NCI-H2081 treated with DMSO at 0.1 percent for 48 hours (cell line): ENCODE measurements at places on chromosomes 7 and 10.

DNA sequence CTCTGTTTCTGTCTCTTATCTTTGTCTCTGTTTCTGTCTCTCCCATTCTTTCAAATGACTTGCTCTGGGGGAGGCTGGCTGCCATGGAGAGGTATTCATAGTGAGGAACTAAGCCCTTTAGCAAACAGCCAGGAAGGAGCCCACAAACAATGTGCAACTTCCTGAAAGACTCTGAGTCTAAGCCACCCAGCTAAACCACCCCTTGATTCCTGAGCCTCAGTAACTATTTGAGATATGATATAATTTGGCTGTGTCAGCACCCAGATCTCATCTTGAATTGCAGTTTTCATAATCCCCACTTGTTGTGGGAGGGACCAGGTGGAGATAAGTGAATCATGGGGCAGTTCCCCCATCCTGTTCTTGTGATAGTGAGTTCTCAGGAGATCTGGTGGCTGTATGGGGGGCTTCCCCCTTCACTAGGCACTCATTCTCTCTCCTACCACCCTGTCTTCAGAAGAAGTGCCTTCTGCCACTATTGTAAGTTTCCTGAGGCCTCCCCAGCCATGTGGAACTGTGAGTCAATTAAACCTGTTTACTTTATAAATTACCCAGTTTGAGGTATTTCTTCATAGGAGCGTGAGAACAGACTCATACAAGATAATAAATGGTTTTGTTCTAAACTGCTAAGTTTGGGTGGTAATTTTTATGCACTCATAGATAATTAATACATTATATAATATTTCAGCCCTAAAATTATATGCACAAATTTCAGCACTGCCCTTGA lies 121.2 kb upstream of the FOXP2 start:
- no peak for DNase-seq

- DNase-seq, result no peak
Measured at GRCh38 chr7:46572691-46573090, 651.6 kb upstream of the IGFBP3 start.

DNA sequence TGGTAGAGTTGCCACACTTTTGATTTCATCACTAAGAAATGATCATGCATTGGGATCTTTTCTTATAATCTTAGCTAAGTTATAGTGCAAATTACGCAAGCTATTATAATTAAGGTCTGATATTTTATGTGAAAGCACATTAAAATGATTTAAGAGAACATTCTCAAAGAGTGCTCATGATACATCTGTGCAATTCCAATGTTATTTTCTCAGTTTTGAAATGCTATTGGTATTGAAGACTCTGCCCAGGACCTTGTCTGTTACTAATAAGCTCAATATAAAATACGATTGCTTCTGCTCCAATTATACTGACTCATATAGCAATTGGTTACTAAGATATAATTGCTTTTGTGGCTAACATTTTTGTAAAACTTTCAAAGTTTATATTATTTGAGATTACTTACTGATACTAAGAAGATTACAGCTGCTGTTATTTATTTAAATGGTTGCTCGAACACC lies 180.9 kb downstream of the ADAM12 start:
- no peak for DNase-seq

GRCh38 chr7:65436163-65436562 lies 62.5 kb downstream of the ZNF92 start:
- no peak for DNase-seq

DNA sequence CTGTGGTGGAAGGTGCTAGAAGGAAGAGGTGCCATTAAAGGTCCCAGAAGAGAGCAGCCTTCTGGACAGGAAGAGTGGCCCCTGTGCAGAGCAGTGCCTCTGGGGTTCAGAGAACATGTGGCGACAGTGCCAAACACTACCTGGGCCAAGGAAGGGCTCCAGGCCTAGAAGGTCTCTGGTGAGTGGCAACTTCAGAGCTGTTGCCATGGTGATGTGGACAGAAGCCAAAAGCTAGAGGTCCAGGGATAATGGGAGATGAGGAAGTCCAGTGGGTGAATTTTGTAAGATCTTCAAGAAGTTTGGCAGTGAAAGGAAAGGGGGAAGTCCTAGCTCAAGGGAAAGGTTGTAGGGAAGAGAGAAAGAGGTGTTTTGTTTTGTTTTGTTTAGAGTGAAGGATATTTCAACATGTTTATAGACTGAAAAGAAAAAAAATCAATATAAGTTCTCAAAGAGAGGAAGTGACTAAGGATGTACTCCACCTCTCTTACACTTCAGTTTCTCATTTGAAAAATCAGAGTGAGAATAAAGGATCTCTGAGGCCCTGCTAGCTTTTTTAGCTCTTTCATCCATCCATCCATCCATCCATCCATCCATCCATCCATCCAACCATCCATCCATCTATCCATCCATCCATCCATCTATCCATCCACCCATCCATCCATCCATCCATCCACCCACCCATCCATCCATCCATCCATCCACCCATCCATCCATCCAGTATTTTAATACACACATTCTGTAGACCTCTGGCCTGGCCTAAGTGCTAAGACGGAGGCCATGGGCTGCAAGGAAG lies 77.1 kb upstream of the DUSP5 start:
- DNase-seq, result no peak

DNA sequence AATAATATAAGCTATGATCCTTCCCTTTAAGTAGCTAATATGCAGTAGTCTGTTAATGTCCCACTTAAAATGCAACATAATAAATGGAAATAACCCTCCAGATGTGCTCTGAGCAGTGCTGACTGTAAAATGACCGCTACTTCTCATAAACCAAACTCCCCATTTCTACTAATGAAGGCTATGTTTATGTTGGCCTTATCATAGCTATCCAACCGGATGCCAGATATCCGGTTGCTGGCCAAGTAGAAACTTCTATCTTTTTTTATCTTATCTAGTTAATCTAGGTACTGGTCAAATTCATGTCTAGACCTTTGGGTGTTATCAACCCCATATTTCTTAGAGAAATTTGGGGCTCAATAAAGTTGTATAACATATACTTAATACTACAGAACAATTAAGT lies 56.6 kb downstream of the CHRM2 start:
- DNase-seq, result no peak

DNA sequence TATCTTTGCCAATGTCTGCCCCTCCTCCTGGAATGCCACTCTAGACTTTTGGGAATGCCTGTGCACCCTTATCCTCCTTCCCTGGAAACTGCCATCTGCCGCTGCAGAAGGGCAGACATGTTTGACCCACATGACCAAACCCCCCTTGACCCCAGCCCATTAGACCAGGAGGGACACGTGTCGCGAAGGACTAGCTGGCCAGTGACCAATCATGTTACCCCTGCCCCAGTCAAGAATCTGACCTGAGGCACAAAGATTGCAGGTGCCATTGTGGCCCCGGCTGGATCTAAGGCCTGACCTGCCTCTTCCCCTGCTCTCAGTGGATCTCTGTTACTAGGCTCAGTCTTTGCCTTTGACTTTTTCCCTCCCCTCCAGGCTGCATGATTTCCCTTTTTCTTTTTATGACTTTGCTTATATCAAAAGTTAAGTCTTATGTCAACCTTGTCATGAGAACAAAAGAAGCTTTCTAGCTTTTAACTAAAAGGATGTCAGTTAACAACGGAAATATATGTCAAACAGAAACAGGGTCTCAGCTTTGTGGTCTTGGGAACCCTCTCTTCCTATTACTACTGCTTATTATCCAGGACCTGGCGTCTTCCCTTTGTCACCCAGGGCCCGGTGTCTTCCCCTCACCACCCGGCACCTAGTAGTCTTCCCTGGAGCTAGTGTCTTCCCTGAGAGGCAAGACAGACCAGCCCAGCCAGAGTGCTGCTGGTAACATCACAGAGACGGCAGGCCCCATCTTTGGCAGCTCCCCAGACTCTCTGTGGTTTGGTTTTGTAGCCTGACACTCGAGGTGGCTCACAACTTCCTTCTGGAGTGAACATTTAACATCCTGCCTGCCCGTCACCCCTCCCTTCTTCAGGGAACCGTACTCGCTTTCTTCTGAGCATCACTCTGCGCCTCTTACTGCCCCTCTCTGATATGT lies 24.4 kb upstream of the PPIF start:
- DNase-seq, result no peak

GRCh38 chr10:76085002-76085816 lies 653.8 kb downstream of the LRMDA start:
- DNase-seq, result no peak

GRCh38 chr7:100407285-100408180 lies 21.0 kb downstream of the ZCWPW1 start:
- no peak for DNase-seq

DNA sequence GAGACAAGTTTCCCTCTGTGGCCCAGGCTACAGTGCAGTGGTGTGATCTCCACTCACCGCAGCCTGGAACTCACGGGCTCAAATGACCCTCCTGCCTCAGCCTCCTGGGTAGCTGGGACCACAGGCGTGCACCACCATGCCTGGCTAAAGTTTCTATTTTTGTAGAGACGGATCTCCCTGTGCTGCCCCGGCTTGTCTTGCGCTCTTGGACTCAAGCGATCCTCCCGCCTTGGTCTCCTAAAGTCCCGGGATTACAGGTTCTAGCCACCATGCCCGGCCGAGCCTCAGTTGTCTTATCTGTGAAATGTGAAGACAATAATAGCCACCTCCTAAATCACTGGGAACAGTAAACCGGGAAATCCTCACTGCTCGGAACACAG lies 88.1 kb downstream of the FOXL3 start:
- DNase-seq, result no peak

DNA sequence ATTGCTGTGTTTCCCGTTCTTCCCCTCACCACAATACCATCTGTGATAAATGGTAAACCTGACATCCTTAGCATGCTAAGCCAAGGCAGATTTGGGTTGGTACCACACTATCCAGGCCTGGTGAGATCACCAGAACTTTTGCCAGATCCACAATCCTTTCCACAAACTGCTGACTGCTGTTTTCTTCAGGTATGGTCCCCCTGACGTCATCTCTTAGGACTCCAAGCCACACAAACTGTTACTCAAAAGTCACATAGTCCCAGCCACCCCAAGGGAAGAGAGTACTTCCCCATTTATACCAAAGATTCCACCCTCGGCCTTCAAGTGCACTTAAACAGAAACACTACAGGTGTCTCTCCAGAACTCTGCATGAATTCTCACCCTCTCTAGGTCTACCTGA lies 34.8 kb downstream of the SLC25A13 start:
- DNase-seq, result no peak

GRCh38 chr7:152462995-152463708 lies 27.3 kb upstream of the KMT2C start:
- DNase-seq, result no peak

GRCh38 chr10:88409236-88409635 lies 173.9 kb downstream of the RNLS start:
- DNase-seq, result no peak

GRCh38 chr10:75074711-75075445 lies 36.6 kb upstream of the SAMD8 start:
- no peak for DNase-seq

GRCh38 chr10:75648854-75649253 lies 217.4 kb downstream of the LRMDA start:
- DNase-seq, result no peak

GRCh38 chr7:121119047-121119446 lies 130.5 kb downstream of the CPED1 start:
- no peak for DNase-seq
